Psoas muscle (tissue), 8 donors: ENCODE measurements at places on chromosomes 5 and 9. TPM values are rescaled to one million over a fixed set of nuclear protein-coding genes. Genes with fewer than 3 reads are reported as not detected.

HCN1 gene
- total RNA-seq: 0.36 TPM

NKD2 gene
- 0.96 TPM for total RNA-seq

MYMK gene
- total RNA-seq: not detected

SHISAL2B gene
- total RNA-seq: not detected

SPRY4 gene
- total RNA-seq: 5.3 TPM

SLC6A18 gene
- total RNA-seq: not detected

SLC25A2 gene
- 0.19 TPM for total RNA-seq

PPP3R2 gene
- total RNA-seq: not detected

NEUROG1 gene
- not detected for total RNA-seq

SLC1A1 gene
- 0.64 TPM for total RNA-seq

POU5F2 gene
- total RNA-seq: 0.17 TPM

ERBIN gene
- total RNA-seq: 28.8 TPM

OR1J4 gene
- not detected for total RNA-seq

PCA3 gene
- total RNA-seq: not detected

- no peak for DNase-seq
These were observed 57.7 kb upstream of the SHB start for GRCh38 chr9:38126730-38127129.

- DNase-seq: no peak
These were observed 141.6 kb downstream of the ADCY2 start for GRCh38 chr5:7537573-7537972.

GRCh38 chr5:132384506-132385050 lies 15.1 kb downstream of the SLC22A5 start:
- no peak for DNase-seq

- DNase-seq: peak; percentile 36
These were observed 46.5 kb downstream of the NKD2 start for GRCh38 chr5:1054799-1055775.

DNA sequence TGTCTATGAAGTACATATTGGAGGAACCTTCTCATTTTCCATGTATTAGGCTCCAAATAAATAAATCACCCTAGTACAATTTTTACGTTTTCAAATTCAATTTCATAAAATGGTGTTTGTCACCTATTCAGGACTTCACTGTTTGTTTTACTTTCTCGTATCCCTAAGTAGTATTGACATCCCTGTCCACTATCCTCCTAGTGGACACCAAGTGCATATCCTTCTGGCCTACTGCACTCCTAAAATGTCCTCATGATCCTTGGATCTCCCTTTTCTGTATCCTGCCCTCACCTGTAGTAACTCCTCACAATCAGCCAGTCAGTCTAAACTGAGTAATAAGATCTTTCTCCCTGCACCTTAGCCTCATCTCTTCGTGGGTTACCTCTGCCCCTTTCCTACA lies 539.9 kb downstream of the DMRTA1 start:
- no peak for DNase-seq

- no peak for DNase-seq
These were observed 69.2 kb downstream of the SH3PXD2B start for GRCh38 chr5:172385010-172385563.

GRCh38 chr9:15606643-15607472 lies 54.0 kb downstream of the CCDC171 start:
- DNase-seq: no peak

DNA sequence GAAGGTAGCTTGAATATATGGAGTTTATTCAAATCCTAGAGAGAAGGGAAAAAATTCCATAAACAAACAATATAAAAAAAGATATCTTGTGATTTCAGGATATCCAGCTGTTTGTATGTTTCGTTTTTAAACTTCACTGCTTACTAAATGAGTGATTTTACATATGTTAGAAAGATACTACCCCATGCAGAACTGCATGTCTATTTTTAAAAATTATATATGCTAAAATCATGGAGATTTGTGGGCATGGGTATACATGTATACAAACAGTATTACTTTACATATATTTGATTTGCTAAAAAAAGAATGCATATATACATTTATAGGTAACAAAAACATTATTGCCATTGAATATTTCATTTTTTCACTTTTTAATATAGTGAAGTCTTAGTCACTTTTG lies 178.3 kb downstream of the KDM4C start:
- no peak for DNase-seq

DNA sequence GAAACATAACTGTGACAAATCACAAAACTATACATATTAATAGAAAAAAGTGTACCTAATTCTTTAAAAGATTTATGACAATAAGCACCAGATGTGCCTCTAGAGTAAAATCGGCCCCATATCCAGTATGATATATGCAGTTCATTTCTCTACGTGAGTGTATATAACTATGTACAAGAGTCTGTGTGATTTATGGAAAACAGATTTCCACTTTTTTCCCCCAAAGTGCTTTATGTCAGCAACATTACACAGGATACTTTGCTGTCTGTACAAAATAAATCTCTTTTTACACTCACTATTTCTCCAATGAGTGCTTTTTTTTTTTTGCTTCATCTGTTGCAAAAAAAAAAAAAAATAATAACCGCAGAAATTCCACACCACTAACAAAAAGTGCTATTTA lies 298.8 kb upstream of the RFX3 start:
- DNase-seq: no peak

- peak; percentile 59 for DNase-seq
These were observed 3.4 kb downstream of the PDLIM4 start for GRCh38 chr5:132260714-132261551.

DNA sequence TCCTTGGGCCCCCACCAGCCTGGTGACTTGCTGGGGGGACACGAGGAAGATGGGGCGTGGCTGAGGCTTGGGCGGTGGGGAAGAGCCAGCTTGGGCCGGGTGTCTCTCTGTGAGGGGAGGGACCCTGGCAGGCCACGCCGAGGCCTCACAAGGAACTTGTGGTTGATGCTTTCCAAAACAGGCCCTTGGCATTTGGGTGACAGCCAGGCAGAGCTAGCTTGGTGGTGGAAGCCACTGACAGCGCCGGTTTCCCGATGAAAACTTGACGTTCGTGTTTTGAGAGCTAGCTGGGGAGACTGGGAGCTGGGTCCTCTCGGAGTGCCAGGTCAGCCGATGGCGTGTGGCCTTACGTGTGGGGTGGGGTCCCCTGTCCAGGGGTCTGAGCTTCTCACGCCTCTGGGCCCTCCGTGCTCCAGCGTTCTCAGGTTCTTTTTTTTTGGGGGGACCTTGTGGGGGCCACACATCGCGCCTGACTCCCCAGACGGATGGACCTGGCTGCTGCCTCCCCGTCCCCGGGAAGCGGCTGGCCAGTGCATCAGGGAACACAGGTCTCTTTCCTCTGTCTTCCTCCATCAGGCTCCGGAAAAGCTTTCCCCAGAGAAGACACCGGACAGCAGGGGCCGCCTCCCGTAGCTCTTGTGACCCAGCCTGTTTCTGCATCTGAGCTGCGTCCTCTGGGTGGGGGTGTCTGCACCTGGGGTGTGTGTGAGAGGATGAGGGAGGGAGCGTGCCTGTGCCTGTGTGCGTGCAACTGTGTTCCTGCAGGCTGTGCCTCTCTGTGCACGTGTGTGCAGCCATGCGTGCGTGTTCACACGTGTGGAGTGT lies 129.3 kb upstream of the LPCAT1 start:
- peak; percentile 47 for DNase-seq

- no peak for DNase-seq
These were observed 7.6 kb upstream of the ELOVL7 start for GRCh38 chr5:60851626-60852025.

DNA sequence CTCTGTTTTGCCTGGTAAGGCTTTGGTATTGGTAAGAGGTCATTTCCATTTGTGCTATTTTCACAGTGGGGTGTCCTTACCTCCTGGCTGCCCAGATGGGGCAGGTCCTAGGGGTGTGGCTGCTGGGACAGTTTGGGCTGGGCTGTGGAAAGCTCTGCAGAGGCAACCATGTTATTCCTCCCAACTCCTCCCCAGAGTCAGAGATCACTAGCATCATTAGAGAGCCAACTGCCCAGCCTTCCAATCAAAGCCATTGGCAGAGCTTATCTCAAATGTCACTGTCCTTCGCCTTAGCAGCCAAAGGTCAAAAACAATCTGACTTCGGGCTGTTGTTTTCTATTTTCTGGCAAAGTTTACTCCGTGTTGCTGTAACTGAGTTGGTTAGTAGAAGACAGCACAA lies 33.6 kb upstream of the HRH2 start:
- DNase-seq: no peak

GRCh38 chr9:88011005-88011766 lies 36.9 kb upstream of the CDK20 start:
- DNase-seq: no peak

GRCh38 chr5:82277613-82277986 lies 554 bp downstream of the RPS23 start:
- no peak for DNase-seq

DNA sequence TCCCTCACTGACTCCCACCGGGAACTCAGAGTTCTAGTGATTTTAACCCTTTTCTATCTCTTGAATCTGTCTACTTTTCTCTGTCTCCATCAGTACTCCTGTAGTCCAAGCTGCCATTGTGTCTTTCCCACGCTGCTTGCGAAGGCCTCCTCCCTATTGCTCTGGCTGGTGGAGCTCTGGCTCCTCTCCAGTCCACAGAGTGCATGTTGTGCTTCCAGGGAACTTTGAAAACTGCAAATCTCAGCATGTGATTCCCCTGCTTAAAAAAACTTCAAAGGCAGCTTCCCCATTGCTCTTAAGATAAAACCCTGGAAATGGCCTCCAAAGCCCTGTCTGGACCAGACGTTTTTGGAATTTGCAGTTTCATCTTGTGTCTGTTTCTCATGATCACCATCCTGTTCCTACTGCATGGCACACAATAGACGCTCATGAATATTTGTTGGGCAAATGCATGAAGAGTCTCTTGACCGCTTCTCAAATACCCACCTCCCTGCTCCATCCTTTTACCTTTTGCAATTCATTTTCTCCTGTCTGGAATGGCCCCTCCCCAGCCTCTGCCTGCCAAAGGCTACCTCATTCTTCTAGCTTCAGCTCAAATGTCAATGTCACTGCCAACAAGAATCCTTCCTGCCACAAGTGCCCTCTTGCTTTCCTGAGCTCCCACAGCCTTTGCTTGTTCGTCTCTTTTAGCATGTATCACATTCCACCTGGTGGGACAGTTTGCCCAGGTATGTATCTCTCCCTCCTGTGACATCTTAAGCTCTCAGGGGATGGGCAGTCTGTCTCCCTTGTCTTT lies 293.2 kb downstream of the ARHGAP26 start:
- peak; percentile 47 for DNase-seq

- peak; percentile 95 for DNase-seq
These were observed at the start of gene SNX2 for GRCh38 chr5:122774861-122775549. Gene SNX2, plus strand, starts transcription at chr5:122775080. Its CDS starts 24 bp downstream, at chr5:122775104.

- DNase-seq: no peak
These were observed 92.6 kb downstream of the OR2K2 start for GRCh38 chr9:111237447-111237846.

- no peak for DNase-seq
These were observed 117.5 kb downstream of the SLC1A3 start for GRCh38 chr5:36723912-36724311.

GRCh38 chr5:10471677-10472076 lies 30.0 kb downstream of the ROPN1L start:
- no peak for DNase-seq

- peak; percentile 80 for DNase-seq
These were observed at the start of gene AFAP1L1 for GRCh38 chr5:149271716-149272563. Gene AFAP1L1, plus strand, starts transcription at chr5:149271859. Its CDS starts 110 bp downstream, at chr5:149271969.

GRCh38 chr9:134772331-134772730 lies 108.3 kb upstream of the FCN2 start:
- DNase-seq: no peak

DNA sequence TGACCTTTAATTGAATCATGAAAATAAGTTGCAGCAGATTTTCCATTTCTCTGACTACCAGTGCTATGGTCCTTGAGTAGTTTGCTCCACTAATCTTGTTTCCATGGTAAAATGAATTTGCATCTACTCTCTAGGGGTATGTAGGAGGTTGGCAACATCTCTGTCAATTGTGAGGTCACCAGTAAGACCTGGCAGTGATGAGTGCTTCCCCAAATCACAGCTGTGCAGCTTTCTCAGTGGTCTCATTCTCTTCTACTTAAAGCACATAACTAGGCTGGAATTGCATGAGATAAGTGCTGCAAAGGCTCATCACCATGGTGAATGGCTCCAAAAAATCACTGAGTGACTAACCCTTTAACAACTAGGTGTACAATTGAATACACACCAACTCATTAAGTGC lies 36.3 kb downstream of the ADAMTS19 start:
- DNase-seq: no peak

- DNase-seq: no peak
These were observed 1306.5 kb upstream of the CDH9 start for GRCh38 chr5:28344836-28345433.

DNA sequence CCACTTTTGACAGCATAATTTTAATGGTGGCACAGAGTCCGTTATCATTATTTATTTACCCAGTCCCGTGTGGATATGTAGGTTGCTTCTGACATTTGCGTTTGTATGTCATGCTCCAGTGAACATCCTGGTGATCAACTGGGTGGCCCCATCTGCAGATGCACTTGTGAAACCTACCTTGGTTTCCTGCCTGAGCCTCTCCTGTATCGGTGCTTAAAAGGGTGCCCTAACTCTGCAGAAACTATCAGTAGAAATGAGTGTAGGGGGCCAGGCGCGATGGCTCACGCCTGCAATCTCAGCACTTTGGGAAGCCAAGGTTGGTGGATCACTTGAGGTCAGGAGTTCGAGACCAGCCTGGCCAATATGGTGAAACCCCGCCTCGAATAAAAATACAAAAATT lies 92.1 kb upstream of the IER5L start:
- no peak for DNase-seq

GRCh38 chr9:130205912-130206311 lies 33.7 kb downstream of the NCS1 start:
- DNase-seq: no peak

DNA sequence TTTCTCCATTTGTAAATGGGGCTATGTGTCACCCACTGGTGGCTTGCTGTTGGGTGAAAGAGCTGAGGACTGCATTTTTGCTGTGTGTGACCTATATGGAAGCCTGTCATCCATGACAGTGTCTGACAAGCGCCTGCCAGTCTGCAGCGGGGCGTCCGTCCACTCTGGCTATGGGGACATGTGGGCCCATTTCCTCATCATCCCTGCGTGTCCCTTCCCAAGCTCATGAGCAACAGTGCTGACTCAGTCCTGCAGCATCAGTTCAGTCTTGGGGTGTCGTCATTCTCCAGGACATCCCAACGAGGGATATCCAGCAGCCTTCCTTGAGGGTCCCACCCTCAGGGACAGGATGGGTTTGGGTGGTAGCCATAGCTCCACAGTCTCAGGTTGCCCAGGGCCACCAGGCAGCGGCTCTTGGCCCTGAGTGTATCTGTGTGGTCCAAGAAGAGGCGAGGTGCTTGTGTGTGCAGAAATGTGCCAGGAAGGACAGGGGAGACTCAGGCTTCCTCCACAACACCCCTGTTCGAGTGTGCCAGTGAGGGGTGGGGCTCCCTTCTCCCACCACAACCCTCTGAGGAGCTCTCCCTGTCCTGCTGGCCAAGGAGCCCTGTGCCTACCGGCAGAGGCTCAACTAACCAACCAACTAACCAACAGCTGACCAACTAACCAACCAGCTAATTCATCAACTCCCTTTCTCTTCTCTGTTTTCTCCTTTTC lies 2.1 kb downstream of the FGD3 start:
- DNase-seq: no peak

- no peak for DNase-seq
These were observed 51.3 kb upstream of the ZNF169 start for GRCh38 chr9:94207781-94208180.
